Central memory CD4-positive, alpha-beta T cell (primary cell): ENCODE measurements at places on chromosomes 7 and 10.

DNA sequence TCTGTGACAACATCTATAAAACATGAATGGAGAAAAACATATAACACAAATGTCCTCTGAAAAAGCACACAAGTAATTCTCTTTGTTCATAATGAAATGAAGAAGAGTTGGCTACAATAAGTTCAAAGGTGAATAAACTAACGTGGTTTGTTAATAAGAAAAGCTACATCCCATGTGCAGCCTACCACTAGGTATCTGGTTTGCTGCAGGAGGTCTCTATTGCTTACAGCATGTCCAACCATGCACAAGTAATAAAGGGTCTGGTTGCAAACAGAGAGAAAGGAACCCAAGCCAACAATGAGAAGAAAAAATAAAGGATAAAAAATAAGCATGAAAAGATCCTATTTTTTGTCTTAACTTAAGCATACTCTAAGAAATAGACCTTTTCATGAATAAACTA is 139.2 kb downstream of the CHCHD3 start:
- DNase-seq, result no peak

- no peak for DNase-seq
Measured at GRCh38 chr7:79337717-79338116, 115.8 kb downstream of the MAGI2 start.

DNA sequence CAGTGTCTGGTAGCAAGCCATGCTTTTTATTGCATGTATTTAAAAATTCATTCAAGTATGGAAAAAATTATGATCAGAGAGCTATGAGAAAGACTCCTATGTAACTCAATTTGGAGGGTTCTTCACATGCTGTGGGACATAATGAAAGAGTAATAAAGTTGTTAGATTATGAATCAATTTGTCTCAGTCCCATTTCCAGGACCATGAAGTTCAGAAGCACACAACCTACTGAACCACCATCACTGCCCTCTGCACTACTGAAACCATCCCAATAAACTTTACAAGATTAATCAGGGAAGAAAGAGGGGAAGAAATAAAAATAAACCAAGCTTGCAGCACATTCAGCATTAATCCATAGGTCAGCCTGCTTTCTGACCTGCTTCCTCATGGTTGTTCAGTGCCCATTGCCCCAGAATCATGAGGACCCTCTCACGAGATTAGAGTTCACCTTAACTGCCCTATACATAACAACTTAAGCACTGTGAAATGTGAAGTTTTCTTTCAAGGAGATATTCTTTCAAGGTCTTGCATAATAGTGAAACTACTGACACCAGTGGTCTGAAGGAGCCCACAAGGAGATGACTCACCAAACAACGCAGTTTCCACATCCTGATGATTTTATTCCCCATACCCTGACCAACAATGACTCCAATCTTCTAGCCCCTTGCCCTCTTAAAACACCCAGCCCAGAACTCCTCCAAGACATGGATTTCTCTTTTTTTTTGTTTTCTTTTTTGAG is 171.5 kb upstream of the ADCY1 start:
- no peak for DNase-seq

GRCh38 chr7:158973440-158973839 is 117.1 kb downstream of the DYNC2I1 start:
- peak; percentile 38 for DNase-seq

- DNase-seq, result no peak
Measured at GRCh38 chr10:103861505-103861904, 6.1 kb upstream of the SH3PXD2A start.

DNA sequence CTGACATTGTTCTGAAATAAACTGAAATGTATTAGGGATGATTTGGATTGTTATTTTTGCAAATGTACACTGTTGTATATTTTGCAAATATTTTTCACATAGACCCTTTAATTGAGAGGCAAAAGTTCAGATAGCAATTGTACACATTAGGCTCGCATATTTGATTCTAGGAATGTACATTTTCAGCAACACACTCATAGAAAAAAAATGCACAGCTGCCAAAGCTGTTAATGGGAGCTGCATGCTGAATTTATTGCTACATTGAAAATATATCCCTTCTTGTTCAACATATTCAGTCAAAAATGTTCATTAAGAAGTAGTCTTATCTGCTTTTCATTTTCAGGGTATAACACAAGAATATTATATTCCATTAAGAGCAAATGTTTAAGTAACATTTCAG is 512.9 kb downstream of the ATRNL1 start:
- DNase-seq, result no peak

DNA sequence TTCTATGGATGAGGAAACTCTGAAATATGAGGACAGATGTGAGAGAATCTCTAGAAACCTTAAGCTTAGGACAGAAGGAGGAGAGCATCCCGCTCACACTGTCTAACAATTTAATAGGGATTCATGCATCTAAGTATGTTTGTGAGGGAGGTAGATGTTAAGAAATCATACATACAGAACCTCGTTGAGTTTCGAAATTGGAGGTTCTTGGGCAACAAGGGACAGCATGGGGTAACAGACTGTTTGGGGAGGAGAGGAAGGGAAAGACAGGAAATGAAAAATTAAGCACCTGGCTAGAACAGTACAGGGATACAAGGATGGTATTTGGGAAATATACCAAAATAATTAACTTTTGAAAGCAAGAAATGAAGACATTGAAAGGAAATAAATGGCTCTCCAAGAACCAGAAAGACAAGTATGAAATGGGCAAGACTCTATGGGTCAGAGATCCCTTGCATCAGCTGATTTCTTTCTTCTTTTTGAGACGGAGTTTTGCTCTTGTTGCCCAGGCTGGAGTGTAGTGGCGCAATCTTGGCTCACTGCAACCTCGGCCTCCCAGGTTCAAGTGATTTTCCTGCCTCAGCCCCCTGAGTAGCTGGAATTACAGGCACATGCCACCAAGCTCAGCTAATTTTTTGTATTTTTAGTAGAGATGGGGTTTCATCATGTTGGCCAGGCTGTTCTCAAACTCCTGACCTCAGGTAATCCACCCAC is 207.9 kb downstream of the CTNNA3 start:
- DNase-seq, result no peak

GRCh38 chr7:38751416-38751815 is 120.2 kb upstream of the AMPH start:
- DNase-seq, result no peak

- DNase-seq, result no peak
Measured at GRCh38 chr7:115087437-115087836, 165.5 kb downstream of the MDFIC start.

DNA sequence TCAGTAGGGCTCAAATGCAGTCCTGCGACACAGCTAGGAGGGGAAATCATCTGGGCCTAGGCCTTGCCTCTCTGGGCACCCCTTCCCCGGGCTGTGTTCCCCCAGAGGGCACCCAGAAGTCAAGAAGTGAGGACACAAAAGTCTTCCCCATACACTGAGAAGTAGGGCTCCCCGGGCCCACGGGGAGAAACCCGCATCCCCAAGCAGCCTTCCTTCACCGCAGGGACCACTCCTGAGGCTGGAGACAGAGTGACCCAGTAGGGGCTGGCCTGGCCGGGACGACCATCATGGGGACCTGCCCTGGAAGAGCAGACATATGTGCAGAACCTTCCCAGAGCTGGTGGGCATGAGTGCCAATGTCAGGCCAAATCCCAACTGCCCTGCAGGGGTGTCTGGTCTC is 163.5 kb downstream of the GFRA1 start:
- DNase-seq, result no peak

GRCh38 chr10:112332509-112333228 is 41.2 kb upstream of the ACSL5 start:
- no peak for DNase-seq

DNA sequence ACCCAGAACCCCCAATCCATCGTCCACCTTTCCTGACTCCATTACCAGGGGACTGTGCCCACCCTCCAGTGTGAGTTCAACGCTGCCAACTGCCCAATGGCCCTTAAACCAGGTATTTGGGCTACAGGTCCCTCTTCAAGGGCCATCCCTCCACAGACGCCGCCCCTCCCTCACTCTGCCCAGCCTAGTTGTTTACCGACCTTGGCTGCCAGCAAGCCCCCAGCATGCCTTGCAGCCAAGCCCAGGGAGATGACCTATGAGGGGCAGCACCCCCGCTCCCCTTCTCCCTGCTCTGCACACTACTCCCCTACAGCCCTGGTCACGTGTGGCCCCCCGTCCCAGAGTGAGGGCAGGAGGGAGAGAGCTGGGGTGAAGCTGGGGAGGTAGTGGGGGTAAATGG is 147.3 kb downstream of the GRID1 start:
- no peak for DNase-seq

DNA sequence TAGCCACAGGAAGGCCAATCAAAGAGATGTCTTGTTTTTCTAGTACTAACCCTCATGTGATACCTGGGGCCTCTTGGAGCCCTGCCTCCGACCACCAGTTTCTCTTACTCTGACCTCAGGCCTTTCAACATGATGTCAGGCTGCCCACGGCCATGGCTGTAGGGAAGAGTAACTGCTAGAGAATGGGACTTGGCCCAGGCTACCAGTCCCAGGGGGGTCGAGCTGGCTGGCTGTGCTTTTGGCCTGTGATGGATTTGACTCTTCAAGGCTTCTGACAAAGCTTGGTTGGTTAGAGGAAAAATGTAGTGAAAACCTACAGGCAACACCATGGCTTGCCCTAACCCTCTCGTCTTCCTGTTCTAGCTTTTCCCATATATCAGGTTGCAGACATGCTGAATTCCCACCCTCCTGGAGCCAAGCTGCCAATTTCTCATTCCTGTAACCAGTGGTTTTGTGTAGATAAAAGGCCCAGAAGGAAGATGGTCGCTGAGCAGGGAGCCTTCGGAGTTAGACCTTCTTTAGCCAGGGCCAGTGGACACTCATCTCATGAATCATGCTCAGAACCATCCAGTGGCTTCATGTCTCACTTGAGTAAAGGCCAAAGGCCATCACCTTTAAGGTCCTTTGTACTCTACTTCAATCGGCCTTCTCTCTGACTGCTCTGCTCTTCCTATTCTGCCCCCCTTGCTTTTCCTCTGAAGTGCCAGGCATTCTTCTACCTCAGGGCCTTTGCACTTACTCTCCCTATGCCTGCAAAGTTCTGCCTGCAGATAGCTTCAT is 19.7 kb downstream of the SUFU start:
- DNase-seq, result no peak

DNA sequence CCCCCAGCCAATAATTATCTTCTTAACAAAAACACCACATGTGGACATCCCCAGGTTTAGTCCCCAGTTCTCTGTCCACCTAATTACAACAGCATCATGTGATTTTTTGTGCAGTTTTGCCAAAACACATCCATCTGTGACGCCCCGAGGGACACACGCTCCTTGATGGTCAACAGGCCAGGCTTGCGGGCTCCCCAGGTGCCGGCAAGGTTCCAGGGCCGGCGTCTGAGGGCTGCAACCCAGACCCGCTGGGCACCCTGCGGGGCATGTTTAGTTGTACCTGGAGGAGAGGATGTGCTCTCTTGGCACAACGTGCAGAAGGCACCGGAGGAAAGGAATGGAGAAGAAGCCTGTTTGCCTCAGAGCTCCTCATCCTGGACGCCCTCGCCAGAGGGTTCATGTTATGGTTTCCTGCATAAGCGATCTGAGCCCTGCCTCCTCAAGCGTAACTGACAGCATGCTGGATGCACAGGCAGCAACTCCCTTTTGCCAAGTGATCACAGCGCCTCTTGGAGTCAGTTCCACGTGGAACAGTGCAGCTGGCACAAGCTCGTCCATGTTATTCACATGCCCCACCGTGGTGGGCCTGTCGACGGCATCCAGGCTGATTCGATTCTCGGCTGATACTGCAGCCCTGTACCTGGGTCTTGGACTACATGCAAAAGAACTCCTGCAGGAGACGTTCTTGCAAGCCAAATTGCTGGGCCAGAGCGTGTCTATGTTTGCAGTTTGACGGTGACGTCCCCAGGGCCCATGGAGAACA is 41.6 kb downstream of the JAKMIP3 start:
- no peak for DNase-seq

DNA sequence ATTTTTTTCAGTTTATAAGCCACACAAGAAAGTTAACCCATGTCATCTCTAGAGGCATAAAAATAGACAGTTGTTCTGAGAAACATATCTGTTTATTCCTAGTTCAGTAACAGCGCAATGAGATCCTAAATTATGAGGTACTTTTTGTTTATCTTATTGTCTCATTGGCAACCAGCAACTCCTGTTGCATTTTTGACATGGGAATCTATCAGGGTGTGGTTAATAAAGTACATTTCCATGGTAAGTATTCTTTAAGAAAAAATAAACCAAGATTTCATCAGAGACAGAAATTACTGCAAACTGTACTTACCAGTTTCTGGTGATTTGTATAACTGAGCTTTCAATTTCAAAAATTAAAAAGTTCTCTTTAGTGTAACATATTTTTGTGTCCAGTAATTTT is 9.0 kb downstream of the FAS start:
- no peak for DNase-seq
